ENCODE measurements at places on chromosomes 5 and 9.

- DNase-seq = no peak
Measured at GRCh38 chr5:97476852-97477534, 293.9 kb upstream of the RIOK2 start.

DNA sequence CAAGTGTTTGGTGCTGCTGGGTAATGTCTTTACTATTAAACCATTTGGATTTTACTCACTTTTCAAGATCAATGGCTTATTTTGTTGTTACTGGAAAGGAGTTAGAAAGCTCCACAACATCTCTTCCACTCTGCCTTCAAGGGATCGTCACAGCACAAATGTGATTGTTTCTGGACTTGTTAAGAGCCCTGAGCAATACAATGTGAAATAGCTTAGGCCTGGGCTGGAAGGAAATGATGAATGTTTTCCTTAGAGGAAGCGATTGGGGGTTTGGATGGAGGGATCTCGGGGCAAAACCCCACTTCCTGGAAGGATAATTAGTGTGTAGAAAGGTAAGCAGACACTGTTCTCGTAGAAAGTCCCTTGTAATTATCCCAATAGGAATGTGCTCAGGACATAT lies 59.3 kb upstream of the MYO10 start:
- DNase-seq = no peak

GRCh38 chr5:64595031-64595855 lies 89.4 kb downstream of the RGS7BP start:
- DNase-seq = no peak

- no peak for DNase-seq
Measured at GRCh38 chr5:112192866-112193265, 226.2 kb downstream of the EPB41L4A start.

- no peak for DNase-seq
Measured at GRCh38 chr5:1343931-1344901, 683 bp downstream of the CLPTM1L start.

DNA sequence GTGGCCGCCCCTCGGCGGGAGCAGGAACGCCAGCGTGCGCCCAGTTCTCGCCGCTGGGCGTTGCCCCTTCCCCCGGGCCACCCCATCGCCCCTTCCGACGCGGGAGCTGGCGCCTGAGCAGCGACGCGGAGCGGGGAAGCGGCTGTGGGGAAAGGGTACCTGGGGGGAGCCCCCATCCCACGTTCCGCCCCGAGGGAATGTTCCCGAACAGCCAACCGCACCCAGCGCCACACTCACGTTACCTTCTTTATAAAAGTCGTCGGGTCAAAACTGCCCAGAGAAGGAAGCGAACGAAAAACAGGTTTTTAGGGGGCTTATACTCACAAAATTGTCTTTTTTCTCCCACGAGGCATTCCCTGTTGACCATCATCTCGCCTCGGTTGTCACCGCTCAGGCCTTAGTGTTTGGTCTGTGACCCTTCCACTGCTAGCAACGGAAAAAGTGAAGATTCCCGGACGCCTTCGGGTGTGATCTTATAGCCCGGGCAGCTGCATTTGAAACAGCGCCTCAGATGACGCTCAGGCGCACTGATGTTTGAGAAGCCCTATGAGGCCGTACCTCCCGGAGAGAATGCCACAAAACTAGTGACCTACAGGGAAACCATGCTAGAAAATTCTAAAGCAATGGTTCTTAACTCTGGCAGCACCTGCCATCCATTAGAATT lies 475 bp upstream of the GOLM1 start:
- no peak for DNase-seq

GRCh38 chr9:36337865-36338264 lies 62.2 kb downstream of the RNF38 start:
- no peak for DNase-seq

- no peak for DNase-seq
Measured at GRCh38 chr5:141001844-141002604, 35.7 kb downstream of the PCDHAC2 start.

DNA sequence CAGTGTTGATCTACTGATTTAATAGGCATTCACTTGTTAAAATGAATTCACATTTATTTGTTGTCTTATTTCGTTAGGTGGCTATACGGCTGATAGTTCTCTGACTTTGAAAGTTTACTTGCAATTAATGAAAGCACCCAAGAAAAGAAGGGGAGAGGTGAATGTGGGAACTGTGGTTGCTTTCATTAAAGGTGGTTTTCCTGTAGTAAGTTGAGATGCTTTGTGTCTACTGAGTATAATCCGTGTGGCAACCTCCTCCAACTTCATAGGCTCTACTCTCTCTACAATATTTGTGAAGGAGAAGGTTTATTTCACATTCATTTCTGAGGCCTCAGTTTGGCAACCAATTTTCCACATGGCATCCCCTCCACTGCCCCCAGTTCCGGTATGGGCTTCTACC lies 12.8 kb upstream of the MACIR start:
- DNase-seq = no peak

GRCh38 chr5:74401281-74401945 lies 239.1 kb downstream of the ENC1 start:
- DNase-seq = no peak

DNA sequence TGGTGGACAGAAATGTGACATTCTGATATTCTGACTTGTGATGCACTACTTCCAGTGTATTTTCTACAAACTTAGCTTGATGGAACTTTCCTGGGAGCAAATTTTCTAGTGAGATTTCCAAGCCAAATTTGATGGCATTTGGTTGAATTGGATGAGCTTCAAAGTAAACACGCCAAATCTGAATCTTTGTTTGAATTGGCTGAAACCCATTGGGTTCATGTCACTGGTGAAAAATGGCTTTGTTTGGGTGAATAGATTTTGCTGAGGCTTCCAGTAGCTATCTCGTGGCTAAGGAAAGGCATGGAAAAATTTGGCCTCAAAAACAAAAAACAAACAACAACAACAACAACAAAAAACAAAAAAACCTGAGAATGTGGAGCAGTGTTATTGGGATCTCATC lies 271.1 kb upstream of the RPS23 start:
- no peak for DNase-seq

DNA sequence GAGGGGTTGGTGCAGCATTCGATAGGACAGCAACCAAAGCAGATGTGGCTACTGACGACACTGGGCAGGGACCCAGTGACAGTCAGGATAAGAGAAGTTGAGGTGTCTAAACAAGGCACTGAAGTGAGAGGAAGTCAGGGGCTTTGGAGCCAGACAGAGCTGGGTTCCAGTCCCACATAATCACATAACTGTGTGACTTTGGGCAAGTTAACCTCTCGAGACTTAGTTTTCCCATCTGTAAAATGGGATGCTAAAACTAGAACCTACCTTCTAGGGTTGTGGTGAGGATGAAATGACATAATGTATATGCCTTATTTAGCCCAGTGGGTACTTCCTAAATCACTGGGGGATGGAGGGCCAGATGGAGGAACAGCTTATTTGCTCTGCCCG lies 3.1 kb downstream of the ANGPTL2 start:
- DNase-seq = no peak

- no peak for DNase-seq
Measured at GRCh38 chr9:6938447-6938846, 180.7 kb downstream of the KDM4C start.

DNA sequence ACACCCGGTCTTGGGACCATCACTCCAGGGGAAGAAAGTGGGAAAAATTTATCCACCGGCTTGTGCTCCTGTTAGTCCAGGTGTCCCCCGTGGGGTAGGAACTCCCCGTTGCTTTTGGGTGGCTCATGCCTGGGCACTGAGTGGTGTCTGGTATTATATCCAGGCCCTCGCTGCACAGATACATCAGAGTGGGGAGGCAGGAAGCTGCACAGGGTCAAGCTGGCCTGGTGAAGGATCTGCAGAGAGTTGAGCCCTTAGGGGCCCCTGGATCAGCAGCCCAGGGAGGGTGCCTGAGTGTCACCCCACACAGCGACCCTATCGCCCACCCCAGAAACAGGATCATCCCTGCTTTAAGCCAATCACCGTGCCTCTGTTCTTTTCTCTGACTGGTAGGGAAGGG lies 24.4 kb upstream of the COL5A1 start:
- DNase-seq = no peak

DNA sequence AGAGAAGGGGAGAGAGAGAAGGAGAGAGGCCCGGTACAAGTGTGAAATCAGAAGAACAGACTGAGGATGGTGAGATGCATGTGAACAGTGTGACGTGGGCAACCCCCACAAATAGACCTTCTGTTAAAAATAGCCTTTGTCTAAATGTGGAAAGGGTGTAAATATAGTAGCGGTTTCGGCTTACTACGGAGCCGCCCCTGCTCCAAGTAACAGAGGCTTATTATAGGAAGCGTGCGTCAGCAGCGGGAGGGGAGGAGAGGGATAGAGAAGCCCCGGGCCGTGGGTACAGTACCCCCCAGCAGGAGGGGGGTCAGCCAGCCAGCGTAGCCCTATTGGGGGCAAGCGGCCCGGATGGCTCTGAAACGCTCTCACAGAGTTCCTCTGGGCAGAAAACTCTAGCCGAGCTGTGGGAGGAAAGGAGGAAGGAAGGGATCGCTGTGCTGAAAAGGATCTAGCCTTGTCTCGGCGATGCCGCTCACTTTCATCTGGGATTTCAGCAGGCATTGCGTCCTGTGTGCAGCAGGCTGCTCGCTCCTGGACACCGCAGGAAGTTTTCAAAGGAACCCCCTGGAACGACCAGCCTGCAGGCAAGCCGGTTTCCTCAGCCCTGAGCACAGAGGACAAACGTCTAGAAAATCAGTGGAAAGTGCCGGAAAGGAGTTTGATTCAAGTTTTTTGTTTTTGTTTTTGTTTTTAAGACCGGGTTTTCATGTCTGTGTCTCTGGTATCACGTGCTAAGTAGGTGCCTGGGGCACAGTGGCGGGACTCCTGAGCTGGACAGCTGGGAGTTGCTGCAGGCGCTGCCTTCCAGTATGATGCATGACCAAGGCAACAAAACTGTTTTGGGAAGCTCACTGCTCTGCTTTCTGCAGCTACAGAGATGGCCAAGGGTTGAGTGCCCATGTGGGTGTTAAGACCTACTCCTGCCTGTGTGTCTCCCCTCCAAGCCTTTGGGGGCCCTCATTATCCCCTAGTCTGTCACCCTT lies 146.6 kb downstream of the SEC61B start:
- DNase-seq = no peak

- DNase-seq = no peak
Measured at GRCh38 chr5:154391788-154392187, 54.0 kb upstream of the SAP30L start.

GRCh38 chr9:93501406-93501805 lies 48.0 kb upstream of the FAM120AOS start:
- DNase-seq = no peak

- DNase-seq = no peak
Measured at GRCh38 chr5:95812074-95812471, 10.5 kb downstream of the GLRX start.

GRCh38 chr5:88999853-89000252 lies 116.9 kb upstream of the MEF2C start:
- no peak for DNase-seq

DNA sequence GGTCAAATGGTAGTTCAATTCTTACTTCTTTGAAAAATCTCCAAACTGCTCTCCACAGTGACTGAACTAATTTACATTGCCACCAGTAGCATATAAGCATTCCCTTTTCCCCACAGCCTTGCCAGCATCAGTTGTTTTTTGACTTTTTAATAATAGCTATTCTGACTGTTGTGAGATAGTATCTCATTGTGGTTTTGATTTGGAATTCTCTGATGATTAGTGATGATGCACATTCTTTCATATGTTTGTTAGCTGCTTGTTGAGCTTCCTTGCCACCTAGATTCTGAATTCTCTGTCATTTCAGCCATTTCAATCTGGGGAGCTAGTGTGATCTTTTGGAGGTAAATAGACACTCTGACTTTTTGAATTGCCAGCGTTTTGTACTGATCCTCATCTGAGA lies 24.0 kb downstream of the CDK20 start:
- DNase-seq = no peak

GRCh38 chr5:164277720-164278119 lies 772.3 kb downstream of the MAT2B start:
- DNase-seq = no peak

DNA sequence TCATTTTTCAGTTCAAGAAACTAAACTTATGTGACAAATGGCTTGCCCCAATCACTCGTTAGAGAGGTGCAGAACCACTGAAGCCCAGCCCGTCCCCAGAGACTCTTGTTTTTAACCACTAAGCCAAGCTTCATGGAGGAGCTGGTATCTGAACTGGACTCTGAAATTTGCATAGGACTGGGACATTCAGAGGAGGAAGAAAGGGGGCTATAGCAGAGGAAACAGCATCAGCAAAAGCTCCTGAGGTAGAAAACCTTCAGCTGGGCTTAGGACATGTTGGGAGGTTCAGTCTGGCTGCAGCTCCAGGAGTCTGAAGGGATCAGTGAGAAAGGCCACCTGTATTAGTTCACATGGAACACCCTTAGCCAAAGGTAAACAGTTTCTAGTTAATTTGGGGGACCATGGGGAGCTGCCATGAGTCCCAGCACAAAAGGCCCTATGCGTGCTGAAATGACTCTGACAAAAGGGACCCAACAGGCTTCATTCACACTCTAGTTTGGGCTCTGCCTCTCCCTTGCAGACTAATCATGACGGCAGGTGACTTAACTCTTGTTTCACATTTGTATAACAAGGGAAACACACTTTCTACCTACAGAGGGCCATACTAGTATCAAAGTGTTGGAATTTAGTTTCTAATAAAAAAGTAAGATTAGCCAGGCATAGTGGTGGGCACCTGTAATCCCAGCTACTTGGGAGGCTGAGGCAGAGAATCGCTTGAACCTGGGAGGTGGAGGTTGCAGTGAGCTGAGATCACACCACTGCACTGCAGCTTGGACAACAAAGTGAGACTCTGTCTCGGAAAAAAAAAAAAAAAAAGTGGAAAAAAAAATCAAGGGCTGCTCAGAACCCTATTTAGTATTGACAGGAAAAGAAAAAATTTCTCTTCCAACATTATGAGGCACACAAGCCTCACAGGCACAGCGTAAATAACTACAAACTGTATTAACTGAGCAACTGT lies 10.2 kb downstream of the FBXO10 start:
- no peak for DNase-seq

GRCh38 chr9:115134941-115135340 lies 17.0 kb upstream of the TNC start:
- no peak for DNase-seq

DNA sequence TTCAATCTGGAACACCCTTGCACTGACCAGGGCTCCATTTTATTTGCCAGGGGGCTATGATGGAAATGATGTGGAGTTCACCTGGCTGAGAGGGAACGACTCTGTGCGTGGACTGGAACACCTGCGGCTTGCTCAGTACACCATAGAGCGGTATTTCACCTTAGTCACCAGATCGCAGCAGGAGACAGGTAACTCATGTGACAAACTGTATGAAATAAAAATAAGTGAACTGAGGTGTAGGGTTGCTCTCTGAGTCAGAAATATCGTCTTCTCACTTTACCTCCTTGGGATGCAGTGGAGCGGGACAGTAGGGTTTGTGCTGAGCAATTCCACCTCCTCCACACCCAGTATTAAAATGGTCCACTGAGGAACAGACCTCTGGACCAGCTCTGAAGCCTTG lies 22.1 kb downstream of the GABRP start:
- no peak for DNase-seq

DNA sequence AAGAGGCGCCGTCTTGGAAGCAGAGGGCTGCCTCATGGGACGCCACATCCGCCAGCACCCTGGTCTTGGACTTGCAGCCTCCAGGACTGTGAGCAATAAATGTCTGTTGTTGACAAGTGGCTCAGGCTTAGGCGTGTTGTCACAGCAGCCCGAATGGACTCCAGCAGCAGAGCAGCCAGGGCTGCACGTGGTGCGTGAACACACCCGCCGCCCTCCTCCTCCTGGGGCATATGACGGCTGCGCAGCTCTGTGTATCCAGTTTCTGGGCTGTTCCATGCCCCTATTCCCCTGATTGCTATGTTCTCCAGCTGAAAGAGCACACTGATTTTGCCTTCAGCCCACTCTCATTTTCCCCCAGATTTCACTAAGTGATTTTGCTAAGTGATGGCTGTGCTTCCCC lies 36.0 kb upstream of the CLPTM1L start:
- no peak for DNase-seq

Data from effector memory CD4-positive, alpha-beta T cell (primary cell).